Mucosa of gallbladder (tissue), 1 donor: ENCODE measurements at places on chromosomes 4 and X. TPM values are rescaled to one million over a fixed set of nuclear protein-coding genes. Genes with fewer than 3 reads are reported as not detected.

Gene HSFX2
- total RNA-seq, result 0.83 TPM

Gene SLC25A53
- 14.5 TPM for total RNA-seq

Gene FGG
- 15.0 TPM for total RNA-seq

Gene TMEM255A
- total RNA-seq, result 0.98 TPM

Gene PHEX
- 1.1 TPM for total RNA-seq

Gene ATP1B4
- total RNA-seq, result not detected

Gene TRIM75
- not detected for total RNA-seq

Gene CTAG1A
- total RNA-seq, result not detected

Gene AMBN
- total RNA-seq, result not detected

Gene AVPR2
- total RNA-seq, result 1.1 TPM

Gene MAGEA1
- total RNA-seq, result not detected

Gene NAA11
- not detected for total RNA-seq

Gene TRAM1L1
- 2.1 TPM for total RNA-seq

Gene ZNF518B
- 23.7 TPM for total RNA-seq

Gene AKAP14
- not detected for total RNA-seq

Gene VGLL1
- total RNA-seq, result 0.78 TPM

Gene TLR3
- 30.2 TPM for total RNA-seq

Gene USP17L18
- not detected for total RNA-seq

Gene SLC7A11
- total RNA-seq, result 0.75 TPM

Gene TMEM31
- total RNA-seq, result not detected

Gene BCAP31
- 221 TPM for total RNA-seq

Gene GUCY1A1
- 20.0 TPM for total RNA-seq

Gene SNCA
- 6.1 TPM for total RNA-seq

Gene USP17L24
- not detected for total RNA-seq
